ENCODE measurements at places on chromosomes 2 and 18.

DNA sequence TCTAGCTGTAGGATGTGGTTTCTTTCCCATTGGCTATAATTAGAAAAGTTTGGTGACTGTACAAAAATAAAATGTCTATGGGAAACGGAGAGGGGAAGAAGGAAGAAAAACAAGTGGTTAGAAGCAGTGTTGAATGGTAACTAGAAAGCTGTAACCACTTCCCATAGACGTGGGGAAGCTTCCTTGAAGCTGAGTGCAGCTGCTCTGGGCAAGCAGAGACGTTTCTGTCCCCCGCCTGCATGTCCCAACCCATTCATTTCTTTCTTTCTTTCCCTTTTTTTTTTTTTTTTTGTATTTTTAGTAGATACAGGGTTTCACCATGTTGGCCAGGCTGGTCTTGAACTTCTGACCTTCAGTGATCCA lies 367.8 kb upstream of the HS6ST1 start:
- no peak for DNase-seq

DNA sequence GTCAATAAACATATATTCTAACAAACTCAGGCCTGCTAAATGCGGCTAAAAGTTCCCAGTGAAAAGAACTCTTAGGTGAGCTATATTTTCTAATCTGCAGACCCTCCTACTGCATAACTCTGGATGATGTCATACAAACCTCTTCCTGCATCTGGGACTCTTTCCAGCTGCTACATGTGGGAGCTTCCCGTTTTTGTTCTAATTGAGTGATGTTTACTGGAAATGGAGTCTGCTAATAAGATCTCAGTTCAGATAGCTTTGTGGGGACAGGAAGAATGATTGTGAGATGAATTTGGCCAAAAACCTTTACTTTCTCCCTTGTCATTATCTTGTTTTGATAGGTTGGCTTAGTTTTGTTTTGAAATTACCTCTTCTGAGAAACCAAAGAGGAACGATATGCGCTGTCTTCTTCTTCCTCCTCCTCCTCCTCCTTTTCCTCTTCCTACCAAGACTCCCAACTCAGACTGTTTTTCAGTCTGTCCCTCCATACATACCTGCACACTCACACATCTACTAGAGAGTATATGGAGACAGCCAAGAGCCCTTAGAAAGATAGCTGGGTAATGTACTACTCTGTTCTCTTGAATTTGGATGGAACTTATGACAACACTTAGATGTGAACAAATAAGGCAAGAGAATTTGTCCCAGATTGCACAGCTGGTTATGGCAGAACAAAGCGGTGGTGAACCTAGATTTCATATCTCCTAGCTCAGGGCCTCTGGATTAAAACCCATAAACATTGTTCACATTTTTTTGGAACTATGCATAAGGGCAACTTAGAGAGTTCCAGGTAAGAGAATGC lies 39.8 kb upstream of the AAK1 start:
- peak; percentile 37 for DNase-seq

DNA sequence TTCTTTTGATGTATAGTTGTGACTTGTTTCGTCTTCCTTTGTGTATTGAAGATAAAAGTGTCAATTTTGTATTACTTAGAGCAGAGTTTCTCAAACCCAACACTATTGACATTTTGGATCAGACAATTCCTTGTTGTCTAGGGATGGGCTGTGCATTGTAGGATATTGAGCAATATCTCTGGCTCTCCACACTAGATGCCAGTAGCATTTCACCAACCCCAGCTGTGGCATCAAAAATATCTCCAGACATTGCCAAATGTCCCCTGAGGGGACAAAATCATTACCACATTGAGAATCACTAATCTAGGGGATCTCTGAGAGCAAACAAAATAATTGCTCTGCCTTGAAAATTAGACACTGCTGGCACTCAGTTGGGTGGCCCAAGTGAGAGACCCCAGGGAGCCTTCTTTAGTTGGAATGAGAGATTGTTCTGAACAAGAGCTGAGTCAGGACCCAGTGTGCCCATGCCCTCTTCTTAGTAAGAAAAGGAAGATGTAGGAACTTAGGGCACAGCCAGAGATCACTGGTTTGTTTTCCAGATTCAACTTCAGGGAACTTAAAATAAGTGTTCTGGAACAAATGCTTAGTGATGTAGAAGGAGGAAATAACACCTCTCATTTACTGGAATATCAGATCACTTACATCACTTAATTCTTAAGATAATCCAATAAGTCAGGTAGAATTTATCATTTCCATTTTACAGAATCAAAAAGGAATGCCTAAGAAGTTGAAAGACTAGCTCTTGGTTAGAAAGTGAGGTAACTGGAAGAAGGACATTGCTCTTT lies 466.6 kb upstream of the TNP1 start:
- no peak for DNase-seq

- no peak for DNase-seq
Observed at GRCh38 chr2:156739301-156739700, 303.1 kb downstream of the GPD2 start.

DNA sequence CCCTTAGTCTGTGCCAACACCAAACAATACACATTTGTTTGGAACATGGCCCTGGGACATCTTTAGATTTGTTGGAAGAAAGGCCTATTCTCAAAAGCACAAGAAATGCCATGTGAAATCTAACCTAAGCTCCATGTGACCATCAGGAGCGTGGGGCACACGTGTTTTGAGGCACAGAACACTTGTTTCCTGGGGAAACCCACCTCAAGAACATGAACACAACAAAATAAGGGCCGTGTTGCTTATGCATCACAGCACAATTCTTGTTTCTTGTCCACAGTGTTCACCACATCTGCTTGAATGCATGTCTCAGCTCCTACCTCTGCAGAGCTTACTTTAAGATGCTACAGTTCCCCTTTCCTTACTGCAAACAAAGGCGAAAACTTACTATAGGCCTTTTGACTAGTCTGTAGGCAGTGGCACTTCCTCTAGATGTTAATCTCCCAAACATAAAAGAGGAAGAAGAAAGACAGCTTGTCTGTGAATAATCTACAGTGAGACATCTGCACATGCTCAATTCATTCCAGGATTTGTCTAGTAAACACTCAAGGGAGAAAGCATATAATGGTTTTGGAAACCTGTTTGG lies 165.0 kb downstream of the ANKRD44 start:
- DNase-seq: peak; percentile 36

DNA sequence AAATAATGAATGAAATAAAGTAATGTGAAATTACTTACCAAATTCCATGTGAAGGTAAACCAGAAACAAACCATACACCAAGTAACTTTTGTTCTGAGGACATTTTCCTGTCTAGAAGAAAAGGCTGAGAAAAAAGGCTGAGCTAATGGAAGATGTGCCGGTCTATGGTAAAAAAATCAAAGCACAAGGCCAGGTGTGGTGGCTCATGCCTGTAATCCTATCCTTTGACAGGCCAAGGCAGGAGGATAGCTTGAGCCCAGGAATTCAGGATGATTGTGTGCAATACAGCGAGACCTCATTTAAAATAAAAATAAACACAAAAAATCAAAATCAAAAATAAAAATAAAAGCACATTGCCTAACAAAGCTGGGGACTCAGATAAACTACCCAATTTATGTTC lies 6.7 kb downstream of the ORC4 start:
- no peak for DNase-seq

DNA sequence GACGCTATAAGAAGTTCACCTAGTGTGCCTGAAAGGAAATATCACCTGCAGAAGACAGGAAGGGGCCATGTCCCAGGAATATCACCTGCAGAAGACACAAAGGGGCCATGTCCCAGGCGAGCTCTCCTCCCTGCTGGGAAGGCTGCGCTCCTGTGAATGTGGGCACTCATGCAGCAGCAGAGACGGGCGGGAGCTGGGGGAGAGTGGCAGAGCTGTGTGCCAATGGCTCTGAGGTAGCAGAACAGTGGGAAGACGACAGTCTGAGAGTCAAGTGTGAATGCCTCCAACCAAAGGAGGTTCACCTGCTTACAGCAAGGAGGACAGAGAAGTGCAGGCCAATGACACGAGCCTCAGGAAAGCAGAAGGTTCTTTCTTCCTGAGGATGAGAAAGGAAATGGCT lies 117.9 kb upstream of the SALL3 start:
- no peak for DNase-seq

DNA sequence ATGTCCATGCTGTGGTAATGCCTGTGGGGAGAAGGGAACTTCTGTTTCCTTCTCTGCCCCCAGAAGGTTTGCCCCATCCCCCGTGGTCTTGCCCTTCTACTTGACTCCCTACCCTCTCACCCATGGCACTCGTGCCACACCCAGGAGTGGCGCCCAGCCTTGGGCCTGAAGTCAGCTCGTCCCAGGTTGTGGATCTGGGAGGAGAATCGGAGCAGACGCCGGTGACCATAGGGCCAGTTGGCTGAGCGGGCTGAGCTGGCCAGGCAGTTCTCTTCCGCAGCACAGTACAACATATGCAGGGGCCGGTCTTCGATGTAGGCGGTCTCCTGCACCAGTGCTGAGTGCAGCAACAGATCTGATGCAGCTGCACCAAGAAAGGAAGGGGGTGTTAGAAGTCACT lies 4.7 kb downstream of the HTRA2 start:
- DNase-seq: no peak

DNA sequence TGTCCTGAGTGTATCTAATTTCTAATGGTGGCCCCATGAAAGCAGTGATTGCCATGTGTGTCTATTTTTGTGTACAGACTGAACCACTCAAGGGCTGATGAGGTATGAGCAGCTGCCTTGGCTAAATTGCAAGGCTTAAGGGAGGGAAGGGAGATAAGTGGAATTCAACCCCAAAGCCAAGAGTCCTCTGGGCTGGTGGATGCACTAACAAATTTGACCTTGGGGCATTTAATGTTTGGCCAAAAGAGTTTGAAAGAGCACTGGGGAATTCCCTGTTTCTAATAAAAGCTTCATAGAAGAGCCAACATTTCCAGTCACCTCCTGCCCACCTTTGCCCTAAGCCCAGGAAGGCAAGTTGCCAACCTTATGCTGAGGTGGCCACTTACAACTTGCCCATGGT lies 172.1 kb downstream of the SETBP1 start:
- DNase-seq: no peak

- no peak for DNase-seq
Observed at GRCh38 chr2:225140723-225141122, 98.5 kb upstream of the DOCK10 start.

- no peak for DNase-seq
Observed at GRCh38 chr2:196992466-196992865, 66.0 kb upstream of the PGAP1 start.

- no peak for DNase-seq
Observed at GRCh38 chr2:148658807-148659722, 14.5 kb downstream of the EPC2 start.

DNA sequence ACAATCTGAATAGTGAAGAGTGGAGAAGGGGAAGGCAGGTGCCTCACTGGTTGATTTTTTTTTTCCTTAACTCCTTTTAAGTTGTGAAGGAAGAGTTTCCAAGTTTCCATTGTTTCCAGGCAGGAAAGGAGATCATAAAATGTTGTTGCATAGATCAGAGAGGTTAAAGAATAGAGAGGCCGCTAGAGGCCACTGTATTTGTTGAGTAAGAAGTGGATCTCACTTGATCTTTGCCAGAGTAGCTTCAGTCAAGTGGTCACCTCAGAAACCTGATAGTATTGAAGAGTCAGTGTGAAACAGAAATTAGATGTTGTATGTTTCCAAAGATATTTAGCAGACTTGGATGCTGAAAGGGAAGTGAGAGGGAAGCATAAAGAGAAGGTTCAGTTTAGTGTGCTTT lies 17.6 kb downstream of the CTNNA2 start:
- no peak for DNase-seq

DNA sequence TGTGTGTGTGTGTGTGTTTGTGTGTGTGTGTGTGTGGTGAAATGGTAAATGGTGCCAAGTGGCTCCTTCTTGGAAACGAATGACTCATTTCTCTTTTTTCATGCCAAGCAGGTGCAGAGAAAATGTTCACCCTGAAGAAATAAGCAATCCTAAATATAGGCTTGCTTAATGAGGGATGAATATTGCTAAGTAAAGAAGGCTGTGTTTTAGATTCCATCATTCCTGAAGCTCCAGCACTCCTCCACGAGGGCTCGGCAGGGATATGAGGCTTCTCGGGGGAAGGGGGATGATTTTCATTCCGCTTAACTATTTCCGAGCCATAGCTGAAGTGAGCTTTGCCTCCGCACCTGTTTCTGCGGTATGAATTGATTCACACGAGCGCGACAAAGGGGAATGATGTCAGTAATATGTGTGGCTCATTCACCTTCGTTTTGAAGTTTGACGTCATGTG lies 72.9 kb downstream of the TSN start:
- DNase-seq: peak; percentile 41

DNA sequence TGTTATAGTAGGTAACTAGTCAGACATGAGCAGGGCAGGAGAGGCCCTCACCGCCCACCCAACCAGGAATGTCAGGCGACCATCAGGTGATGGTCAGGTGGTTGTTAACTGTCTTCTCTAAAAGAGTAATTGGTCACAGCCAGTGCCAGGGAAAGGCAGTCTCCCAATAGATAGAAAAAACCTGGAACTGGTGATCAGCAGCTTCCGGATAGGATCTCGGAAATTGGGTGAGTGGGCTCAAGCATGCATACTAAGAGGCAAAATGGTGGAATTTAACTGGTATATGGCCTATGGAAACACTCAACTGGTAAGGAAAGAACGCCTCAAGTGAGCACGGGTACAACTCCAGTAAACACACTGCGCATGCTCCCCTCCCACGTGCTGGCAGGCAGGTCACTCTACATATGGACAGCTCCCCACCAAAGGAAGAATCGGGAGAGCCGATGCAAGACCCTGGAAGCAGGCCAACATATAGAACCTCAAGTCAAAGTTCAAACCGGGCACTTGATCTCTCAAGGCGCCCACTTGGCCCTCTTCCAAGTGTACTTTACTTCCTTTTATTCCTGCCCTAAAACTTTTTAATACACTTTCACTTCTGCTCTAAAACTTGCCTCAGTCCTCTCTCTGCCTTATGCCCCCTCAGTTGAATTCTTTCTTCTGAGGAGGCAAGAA lies 43.5 kb upstream of the TMEM131 start:
- no peak for DNase-seq

DNA sequence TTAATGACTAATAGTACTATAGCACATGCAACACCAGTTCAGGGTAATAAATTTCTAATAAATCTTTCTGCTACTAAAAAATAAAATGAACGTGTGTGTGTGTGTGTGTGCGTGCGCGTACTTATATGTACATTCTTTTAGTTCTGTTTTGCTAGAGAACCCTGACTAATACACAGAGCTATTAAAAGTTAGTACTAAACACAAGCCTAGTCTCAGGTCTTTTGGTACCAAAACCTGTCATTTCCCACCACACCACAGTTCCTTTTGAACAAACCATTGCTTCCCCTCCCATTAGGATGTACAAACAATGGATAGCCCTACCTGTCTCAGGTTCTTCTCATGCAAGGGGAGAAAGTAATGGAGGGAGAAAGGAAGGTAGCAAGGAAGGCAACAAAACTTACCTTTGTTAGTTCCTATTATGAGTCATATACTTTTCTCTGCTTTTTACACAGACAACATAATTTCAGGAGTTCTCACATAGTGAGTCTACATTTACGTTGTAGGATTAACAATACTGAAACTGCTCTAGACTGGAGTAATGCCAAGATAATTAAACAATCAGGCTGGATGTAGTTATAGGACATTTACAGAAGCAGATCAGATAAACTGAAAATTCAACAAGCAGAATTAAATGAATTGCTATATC lies 427.2 kb downstream of the KCNJ3 start:
- no peak for DNase-seq

GRCh38 chr18:51578406-51578980 lies 381.0 kb upstream of the MEX3C start:
- DNase-seq: no peak
